ENCODE measurements at places on chromosomes 12 and 14. TPM values are rescaled to one million over a fixed set of nuclear protein-coding genes. Genes with fewer than 3 reads are reported as not detected.

DNA sequence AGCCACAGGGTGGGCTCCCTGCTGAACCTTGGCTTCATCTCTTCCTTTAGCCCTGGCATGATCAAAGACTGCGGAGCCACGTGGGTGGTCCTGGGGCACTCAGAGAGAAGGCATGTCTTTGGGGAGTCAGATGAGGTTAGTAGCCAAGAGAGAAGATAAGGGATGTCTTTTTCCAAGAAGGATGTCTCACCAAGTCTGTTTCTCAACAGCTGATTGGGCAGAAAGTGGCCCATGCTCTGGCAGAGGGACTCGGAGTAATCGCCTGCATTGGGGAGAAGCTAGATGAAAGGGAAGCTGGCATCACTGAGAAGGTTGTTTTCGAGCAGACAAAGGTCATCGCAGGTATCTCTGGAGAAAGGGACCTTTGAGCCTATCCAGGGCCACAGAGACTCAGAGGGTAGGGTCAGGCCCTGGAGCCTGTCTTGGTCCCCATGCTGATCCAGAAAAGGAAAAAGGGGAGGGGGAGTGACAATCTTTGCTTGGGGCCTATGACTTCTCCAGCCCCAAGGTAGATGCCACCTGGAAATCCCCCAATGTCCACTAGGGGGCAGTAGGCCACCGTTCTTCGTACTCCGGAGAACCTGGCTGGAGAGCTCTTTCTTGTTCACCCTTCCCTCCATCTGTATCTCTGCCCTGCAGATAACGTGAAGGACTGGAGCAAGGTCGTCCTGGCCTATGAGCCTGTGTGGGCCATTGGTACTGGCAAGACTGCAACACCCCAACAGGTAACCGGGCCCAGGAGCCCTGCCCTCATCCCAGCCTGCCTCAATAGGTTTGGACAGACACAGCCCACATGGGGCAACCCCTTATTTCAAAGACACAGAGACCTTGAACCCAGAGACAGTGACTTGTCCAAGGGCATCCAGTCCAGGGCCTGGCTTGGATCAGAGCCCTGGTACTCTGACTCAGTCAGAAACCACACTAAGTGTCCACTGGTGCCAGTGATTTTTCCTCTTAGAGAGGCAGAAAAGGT is 2.0 kb downstream of the TPI1 start:
- H3K27ac ChIP-seq: no peak overlapping the region
- H3K36me3 ChIP-seq: no peaks in the 10 kb centered on the region
- peaks cover 23% of the 10 kb centered on the region for H3K4me1 ChIP-seq
- DNase-seq: peak; percentile 90
- H3K27me3 ChIP-seq: no peaks in the 10 kb centered on the region

DNA sequence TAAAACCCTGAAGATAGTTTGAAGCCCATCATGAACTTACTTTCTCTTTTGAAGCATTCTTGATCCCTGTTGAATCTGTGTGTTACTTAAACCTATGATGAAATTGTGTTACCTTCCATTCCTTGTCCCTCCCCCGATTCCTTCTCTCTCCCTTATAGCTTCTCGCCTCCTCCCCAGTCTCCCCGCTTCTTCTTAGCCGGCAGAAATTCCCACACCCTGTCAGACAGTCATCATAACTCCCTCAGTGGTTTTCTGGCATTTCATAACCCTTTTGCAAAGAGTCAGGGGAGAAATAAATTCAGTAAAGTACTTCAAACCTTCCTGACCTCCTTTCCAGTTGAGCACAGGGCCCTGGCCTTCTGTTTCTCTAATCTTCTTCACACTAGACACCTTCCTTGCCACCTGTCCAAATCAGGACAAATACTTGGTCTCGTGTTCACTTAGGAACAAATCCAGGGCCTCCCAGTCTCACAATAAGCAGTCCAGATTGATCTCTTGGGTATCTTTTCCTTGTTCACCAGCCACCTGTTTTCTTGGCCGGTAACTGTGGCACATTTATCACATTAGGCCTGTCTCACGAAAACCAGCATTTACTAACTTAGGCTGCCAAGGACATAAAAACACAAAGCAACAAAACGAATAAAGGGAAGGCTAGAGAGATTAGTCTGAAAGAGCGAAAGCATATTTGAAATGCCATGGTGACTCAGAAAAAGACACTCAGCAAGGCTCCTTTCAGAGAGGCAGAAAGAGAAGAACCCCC is 355.9 kb downstream of the TMTC2 start:
- peaks cover 40% of the 10 kb centered on the region for H3K4me1 ChIP-seq
- peak overlapping the region; percentile 99 for H3K27ac ChIP-seq
- peak; percentile 78 for DNase-seq
- no peaks in the 10 kb centered on the region for H3K36me3 ChIP-seq
- H3K4me3 ChIP-seq: no peak overlapping the region

DNA sequence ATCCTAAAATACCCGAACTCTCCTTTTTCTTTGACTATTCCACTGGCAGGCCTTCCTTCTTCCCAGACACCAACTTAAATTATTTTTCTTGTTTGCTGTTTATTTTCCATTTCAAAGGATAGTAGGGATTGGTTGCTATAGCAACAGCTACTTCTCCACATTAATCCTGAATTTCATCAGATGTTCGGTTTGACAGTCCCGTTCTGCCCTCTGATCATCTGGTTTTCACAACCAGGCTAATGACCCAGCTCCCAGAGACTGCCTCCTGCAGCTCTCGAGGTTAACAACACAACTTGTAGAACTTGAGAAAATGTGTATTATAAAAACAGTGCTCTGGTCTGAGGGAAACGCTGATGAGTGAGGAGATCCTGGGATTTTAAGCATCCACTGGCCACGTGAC is 45.5 kb downstream of the NUAK1 start:
- no peaks in the 10 kb centered on the region for H3K36me3 ChIP-seq
- H3K27ac ChIP-seq: no peak overlapping the region
- H3K27me3 ChIP-seq: no peaks in the 10 kb centered on the region
- no peak overlapping the region for H3K4me3 ChIP-seq
- DNase-seq: no peak

DNA sequence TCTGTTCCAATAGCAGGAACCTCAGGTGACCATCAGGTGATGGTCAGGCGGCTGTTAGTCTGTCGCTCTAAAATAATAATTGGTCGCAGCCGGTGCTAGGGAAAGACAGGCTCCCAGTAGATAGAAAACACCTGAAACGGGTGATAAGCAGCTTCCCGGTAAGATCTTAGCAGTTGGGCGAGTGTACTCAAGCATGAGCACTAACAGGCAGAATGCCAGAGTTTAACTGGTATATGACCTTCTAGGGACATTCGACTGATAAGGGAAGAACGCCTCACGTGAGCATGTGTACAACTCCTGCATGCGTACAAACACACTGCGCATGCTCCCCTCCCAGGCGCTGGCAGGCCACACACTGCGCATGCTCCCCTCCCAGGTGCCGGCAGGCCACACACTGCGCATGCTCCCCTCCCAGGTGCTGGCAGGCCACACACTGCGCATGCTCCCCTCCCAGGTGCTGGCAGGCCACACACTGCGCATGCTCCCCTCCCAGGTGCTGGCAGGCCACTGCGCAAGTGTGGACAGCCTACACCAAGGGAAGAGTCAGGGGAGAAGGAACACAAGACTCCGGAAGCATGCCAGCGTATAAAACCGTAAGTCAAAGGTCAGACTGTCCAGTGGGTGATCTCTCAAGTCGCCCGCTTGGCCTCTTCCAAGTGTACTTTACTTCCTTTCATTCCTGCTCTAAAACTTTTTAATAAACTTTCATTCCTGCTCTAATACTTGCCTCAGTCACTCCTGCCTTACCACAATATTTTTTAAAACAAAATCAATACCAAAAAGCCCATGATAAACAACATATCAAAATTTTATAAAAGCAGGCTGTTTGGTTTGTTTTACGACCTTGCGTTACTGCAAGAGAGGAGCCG is 24.5 kb downstream of the GPRC5D start:
- no peak overlapping the region for H3K4me3 ChIP-seq
- H3K36me3 ChIP-seq: no peaks in the 10 kb centered on the region
- H3K27me3 ChIP-seq: no peaks in the 10 kb centered on the region
- H3K27ac ChIP-seq: no peak overlapping the region
- no peaks in the 10 kb centered on the region for H3K4me1 ChIP-seq
- DNase-seq: no peak

Gene MYF5
- not detected for total RNA-seq

Gene CEBPE
- total RNA-seq: not detected

Gene KRT3
- total RNA-seq: not detected

- H3K36me3 ChIP-seq: peaks cover 22% of the 10 kb centered on the region
- H3K4me3 ChIP-seq: no peak overlapping the region
- H3K27me3 ChIP-seq: no peaks in the 10 kb centered on the region
- H3K27ac ChIP-seq: no peak overlapping the region
- H3K4me1 ChIP-seq: peaks cover 27% of the 10 kb centered on the region
- peak; percentile 81 for DNase-seq
Observed at GRCh38 chr12:120356567-120357030, 12.4 kb downstream of the MSI1 start.

DNA sequence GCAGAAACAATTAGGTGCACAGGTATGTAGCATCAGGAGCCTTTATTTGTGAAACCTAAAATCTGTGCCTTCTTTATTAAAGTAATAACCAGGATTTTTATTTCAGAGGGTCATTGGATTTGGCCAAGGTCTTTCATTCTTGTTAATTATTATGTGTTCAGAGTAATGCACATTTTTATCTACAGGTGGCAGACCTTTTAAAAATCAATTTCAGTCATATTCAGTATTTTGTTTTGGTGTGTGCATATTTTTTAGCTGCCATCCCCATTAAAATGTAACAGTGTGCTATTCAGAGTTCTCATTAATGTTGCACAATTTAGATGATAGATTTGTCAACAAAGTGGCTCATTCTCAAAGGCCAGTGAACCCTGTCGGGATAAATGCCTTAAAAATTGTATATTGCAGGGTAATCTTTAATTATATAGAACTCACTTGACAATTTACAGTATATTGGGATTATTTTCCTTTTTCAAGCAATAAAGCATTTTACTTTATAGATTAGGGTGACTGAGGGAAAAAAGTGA is 319.3 kb upstream of the SOX5 start:
- H3K27me3 ChIP-seq: no peaks in the 10 kb centered on the region
- DNase-seq: no peak
- H3K4me3 ChIP-seq: no peak overlapping the region
- no peak overlapping the region for H3K27ac ChIP-seq
- no peaks in the 10 kb centered on the region for H3K36me3 ChIP-seq
- no peaks in the 10 kb centered on the region for H3K4me1 ChIP-seq

Gene AMHR2
- 0.34 TPM for total RNA-seq

- peak overlapping the region; percentile 80 for H3K27ac ChIP-seq
- peaks cover 41% of the 10 kb centered on the region for H3K4me1 ChIP-seq
- H3K36me3 ChIP-seq: no peaks in the 10 kb centered on the region
- H3K27me3 ChIP-seq: peaks cover 89% of the 10 kb centered on the region
- DNase-seq: peak; percentile 89
Observed at GRCh38 chr14:60515511-60516289, 6.8 kb downstream of the SIX6 start.

Gene PTPRR
- total RNA-seq: 0.19 TPM

DNA sequence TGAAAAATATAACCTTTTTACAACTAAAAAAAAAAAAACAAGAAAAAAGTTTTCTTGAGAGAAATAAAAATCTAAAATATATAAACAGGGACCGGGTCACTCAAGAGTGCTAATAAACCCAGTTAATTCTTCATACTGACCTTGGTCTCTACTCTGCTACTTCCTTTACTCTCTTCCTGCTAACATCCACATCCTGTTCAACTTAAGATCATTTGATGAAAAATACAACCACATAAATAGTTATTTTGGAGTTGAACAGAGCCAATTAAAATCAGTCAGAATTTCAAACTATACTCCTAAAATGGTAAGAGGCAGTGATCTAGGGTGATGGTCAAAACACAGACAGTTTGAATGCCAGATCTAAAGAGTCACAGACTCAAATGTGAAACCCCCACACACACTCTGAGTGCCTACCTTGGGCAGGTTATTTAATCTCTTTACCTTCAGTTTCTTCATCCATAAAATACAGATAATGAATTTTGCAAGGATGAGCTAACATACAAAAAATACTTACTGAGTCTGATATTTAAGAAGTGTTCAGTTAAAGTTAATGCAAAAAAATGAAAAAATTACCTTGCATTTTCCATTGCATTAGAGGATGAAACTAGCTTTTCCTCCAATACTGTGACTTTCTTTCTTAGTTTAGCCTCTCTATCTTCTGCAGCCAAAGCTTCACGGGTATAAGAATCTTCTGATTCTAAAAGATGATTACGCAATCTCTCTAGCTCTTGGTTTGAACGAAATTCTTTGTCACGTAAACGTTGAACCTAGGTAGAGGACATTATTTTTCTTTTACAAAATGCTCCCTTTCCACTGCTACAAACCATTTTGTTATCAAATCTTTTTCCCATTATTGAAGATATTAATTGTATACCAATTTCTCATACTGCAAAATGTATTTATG is 40.9 kb downstream of the TRIP11 start:
- H3K4me3 ChIP-seq: no peak overlapping the region
- no peak overlapping the region for H3K27ac ChIP-seq
- H3K4me1 ChIP-seq: no peaks in the 10 kb centered on the region
- H3K36me3 ChIP-seq: peaks cover 8% of the 10 kb centered on the region
- DNase-seq: no peak
- H3K27me3 ChIP-seq: no peaks in the 10 kb centered on the region

GRCh38 chr14:93008381-93008780 is 85.4 kb downstream of the CHGA start:
- H3K4me3 ChIP-seq: no peak overlapping the region
- H3K4me1 ChIP-seq: peaks cover 13% of the 10 kb centered on the region
- no peaks in the 10 kb centered on the region for H3K27me3 ChIP-seq
- DNase-seq: no peak
- no peaks in the 10 kb centered on the region for H3K36me3 ChIP-seq

DNA sequence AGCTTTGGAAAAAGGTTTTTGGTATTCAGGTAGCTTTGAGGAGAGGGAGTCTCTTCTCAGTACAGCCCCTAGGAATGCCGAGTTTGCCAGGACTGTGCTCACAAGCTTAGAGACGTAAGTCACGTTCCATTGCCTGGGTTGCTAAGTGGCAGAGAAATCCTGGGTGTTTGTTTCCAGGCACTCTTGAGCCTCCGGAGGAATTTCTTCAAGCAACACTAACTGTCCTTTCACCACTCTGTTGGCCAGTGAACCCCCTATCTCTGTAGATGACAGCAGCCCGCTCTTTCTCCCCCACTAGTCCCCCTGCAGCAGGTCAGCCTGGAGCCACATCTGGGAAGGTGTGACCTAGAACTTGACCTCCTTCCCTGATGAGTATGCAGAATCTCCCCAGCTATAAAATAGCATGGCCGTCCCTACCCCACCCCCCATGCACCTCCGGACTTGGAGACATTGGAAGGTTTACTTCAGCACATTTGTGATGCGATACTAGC is 162.7 kb downstream of the ZFP36L1 start:
- no peak overlapping the region for H3K27ac ChIP-seq
- peaks cover 27% of the 10 kb centered on the region for H3K4me1 ChIP-seq
- H3K27me3 ChIP-seq: no peaks in the 10 kb centered on the region
- no peak for DNase-seq
- H3K4me3 ChIP-seq: no peak overlapping the region

Gene PIWIL1
- total RNA-seq: not detected

GRCh38 chr14:39396448-39396847 is 35.8 kb downstream of the FBXO33 start:
- no peak overlapping the region for H3K4me3 ChIP-seq
- no peak for DNase-seq
- no peak overlapping the region for H3K27ac ChIP-seq
- H3K36me3 ChIP-seq: no peaks in the 10 kb centered on the region
